ENCODE measurements at places on chromosomes 2 and 18. TPM values are rescaled to one million over a fixed set of nuclear protein-coding genes. Genes with fewer than 3 reads are reported as not detected.

ALPG gene
- not detected for total RNA-seq

IGFBP2 gene
- 185 TPM for total RNA-seq

GRCh38 chr2:152126664-152127063 lies 27.8 kb upstream of the CACNB4 start:
- no peak for DNase-seq

GRCh38 chr18:41069167-41069566 lies 885.9 kb upstream of the PIK3C3 start:
- DNase-seq, result no peak

- DNase-seq, result no peak
These were observed 34.0 kb upstream of the SLC66A3 start for GRCh38 chr2:11121099-11121822.
